Kidney (tissue), 22 donors: ENCODE measurements at places on chromosomes 6 and 20. TPM values are rescaled to one million over a fixed set of nuclear protein-coding genes. Genes with fewer than 3 reads are reported as not detected.

Gene CRISP2
- 1.5 TPM for polyA plus RNA-seq

Gene ARFGEF3
- 1.2 TPM for polyA plus RNA-seq

GRCh38 chr20:57654363-57654997 is 34.3 kb upstream of the ZBP1 start:
- no peak overlapping the region for H3K27ac ChIP-seq
- H3K4me1 ChIP-seq = no peaks in the 10 kb centered on the region
- no peaks in the 10 kb centered on the region for H3K27me3 ChIP-seq
- DNase-seq = peak; percentile 73
- H3K36me3 ChIP-seq = no peaks in the 10 kb centered on the region

DNA sequence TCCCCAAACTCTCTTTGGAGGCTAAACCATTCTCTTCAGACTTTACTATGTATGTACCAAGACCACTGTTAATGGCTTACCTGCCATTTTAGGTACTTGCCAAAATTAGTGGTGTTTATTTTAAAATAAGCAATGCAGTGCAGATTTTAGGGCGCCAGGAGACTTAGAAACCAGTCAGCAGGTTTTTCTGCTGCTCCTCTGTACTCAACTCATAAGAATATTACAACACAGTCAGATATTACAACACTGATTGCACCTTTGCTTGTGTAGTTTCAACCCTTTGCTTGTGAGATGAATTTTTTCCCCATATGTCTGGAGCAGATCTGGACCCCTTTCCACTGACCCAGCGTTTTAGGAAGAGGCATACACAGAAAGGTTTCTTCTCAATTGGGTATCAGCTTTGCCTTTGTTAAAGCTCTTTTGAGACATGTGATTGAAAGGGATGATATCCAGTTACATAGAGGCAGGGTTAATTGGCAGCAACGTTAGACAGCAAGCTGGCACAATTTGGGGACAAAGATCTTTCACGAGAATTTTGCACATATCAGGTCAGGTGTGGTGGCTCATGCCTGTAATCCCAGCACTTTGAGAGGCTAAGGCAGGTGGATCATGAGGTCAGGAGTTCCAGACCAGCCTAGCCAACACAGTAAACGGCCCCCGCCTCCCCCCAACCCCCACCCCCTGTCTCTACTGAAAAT is 6.2 kb downstream of the TTPAL start:
- no peak overlapping the region for H3K4me3 ChIP-seq
- no peak for DNase-seq
- no peaks in the 10 kb centered on the region for H3K36me3 ChIP-seq
- H3K27me3 ChIP-seq = no peaks in the 10 kb centered on the region

- no peak overlapping the region for H3K4me3 ChIP-seq
- H3K4me1 ChIP-seq = no peaks in the 10 kb centered on the region
- H3K27ac ChIP-seq = no peak overlapping the region
- no peaks in the 10 kb centered on the region for H3K36me3 ChIP-seq
- no peaks in the 10 kb centered on the region for H3K27me3 ChIP-seq
Measured at GRCh38 chr6:46772016-46772415, 21.2 kb upstream of the MEP1A start.
